ENCODE measurements at places on chromosomes 5 and 9. TPM values are rescaled to one million over a fixed set of nuclear protein-coding genes. Genes with fewer than 3 reads are reported as not detected.
A peak's percentile ranks its signal among the peaks of the same experiment; 100 is the strongest.

Gene PCDHGA10
- 4.7 TPM for total RNA-seq

Gene GOLM1
- total RNA-seq: 83.5 TPM

DNA sequence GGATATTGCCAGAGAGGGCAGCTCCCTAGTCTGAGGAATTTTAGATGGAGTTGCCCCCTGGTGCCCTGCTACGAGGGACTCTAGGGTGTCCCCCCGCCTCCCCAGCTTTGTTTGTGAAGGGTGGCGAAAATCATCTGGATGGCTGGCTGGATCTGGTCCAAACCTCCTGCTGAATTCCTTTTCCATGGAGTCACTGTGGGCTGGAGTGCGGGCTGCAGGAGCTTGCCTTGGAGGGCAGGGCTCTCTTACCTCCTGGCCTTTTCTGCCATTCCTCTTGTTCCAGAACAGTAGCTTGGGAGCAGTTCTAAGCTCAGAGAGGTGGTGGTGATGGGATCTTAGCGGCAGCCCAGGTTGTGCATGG, 2.1 kb downstream of the SYNPO start:
- DNase-seq: peak; percentile 12

DNA sequence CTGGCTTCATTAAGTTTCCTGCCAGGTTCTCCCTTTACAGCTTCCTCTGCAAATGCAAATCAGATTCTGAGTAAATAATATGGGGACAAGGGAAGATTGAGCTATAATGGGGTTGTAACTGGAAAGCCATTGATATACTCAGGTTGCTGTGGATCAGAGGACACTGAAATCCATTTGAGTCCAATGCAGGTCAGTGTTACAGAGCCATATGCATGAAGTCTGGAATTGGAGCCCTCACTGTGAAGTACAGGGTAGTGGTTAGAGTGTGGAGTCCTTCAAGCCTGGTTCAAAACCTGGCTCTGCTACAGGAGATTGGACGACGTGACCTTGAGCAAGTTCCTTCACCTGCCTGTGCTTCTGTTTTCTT, 48.7 kb downstream of the TIMD4 start:
- DNase-seq: no peak

GRCh38 chr9:25813478-25813877, 135.2 kb upstream of the TUSC1 start:
- no peak for DNase-seq

DNA sequence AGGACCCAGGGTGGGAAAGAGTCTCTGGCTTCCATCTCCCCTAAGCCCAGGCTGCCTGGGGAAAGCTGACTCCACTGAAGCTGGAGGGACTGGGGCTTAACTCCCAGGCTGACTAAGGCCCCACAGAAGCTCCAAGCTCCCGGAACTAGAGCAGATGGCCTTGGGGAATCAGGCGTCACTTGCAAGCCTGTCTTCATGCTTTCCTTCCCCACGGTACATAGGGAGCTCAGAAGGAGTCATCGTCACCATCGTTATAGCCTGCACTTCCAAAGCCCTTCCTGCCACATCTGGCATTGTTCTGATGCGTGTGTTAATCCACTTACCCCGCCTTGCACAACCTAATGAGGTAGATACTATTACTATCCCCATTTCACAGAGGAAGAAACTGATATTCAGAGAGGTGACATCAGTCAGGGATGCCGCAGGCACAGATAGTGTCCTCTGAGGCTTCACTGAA, 11.5 kb downstream of the AQP3 start:
- DNase-seq: peak; percentile 16

DNA sequence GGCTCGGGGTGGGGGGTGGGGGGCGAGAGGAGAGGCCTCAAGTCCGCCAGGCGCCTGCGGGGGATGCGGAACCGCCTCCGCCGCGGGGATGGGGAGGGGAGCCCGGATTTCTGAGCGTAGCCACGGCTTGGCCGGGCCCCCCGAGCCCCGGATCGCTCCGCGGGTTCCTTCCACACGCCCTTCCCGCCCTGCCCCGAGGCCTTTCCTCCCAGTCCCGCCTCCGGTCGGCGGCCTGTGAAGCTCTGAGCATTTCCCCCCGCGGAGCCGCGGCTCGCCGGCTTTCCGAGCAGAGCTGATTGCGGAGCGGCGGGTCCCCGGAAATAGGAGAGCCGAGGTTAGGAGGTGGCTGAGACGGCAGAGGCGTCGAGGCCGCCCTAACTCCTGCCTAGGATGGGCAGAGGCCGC, 6.1 kb downstream of the IRX4 start:
- peak; percentile 68 for DNase-seq

DNA sequence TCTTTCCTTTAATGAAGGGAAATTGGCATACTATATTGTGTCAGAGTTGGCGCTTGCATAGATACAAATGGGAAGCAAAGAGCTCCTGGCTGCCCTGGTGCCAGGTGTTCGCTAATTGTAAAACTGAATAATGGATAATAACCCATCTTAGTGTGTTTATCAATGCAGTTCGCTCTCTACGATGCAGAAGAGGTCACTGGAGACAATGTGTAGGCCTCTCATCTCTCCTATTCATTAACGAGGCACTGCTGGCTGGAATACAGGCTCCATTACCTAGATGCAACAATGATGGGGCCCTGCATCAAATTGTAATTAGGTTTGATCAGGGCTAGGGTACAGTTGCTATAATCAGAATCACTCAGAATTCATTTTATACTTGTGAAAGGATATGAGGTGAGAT, 171.0 kb downstream of the RMI1 start:
- DNase-seq: no peak

DNA sequence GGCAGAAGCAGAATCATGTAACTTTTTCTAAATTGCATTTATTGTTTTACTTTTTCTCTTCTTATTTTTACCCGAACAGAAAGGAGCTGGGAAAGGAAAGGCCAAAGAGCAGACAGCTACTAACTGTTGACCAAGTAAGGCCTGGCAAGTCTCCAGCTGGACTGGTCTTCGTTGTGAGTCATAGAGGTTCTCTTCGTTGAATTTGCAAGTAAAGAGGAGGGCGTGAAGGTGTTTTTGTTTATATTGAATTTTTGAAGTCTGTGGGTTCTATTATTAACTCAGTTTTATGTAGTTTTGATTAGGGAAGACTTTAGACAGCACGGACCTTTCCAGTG, 416.5 kb upstream of the CCNH start:
- no peak for DNase-seq

DNA sequence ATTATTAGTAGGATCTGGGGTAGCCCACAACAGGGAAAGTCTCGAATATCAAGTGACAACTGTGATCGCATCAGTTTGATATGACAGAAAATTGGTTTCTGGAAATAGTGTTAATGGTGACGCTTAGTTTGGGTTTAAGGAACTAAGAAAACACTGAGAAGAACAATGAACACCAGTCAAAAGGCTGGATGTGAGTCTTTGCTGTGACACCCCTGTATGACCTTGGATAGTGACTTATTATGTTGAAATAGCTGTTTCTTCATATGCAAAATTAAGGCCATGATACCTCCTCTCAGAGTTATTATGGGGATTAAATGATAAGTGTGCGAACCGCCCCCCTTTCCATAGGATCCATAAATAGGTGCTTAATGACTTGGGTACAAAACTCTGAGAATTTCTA, 926 bp downstream of the DNAJC25 start:
- no peak for DNase-seq
